Right cardiac atrium (tissue), 5 donors: ENCODE measurements at places on chromosomes 5 and 9. TPM values are rescaled to one million over a fixed set of nuclear protein-coding genes. Genes with fewer than 3 reads are reported as not detected.

The LOX gene
- 19.0 TPM for total RNA-seq

The SPAAR gene
- 8.0 TPM for total RNA-seq

The TMEM215 gene
- total RNA-seq, result 0.11 TPM

DNA sequence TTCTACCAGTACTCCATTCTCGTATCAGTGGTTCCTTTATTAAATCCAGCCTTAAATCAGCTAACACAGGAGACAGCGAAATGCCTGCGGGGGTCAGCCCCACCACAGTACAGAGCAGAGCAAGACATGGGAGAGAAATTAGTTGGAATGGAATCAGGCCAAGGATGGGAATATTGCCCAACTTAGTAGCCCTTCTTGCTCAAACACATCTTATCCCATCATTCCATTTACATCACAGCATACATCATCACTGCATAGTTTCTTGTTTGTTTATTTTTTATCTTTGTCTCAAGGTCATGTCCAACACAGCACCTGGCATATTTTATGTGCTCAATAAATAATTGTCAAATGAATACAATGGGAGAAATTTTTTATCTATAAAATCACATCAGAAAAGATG, 34.3 kb upstream of the DAB2 start:
- no peak for DNase-seq

GRCh38 chr5:65125591-65126541, 355.9 kb downstream of the ADAMTS6 start:
- DNase-seq, result peak; percentile 23

- no peak for DNase-seq
Observed at GRCh38 chr9:108579757-108580439, 275.9 kb downstream of the ACTL7B start.

DNA sequence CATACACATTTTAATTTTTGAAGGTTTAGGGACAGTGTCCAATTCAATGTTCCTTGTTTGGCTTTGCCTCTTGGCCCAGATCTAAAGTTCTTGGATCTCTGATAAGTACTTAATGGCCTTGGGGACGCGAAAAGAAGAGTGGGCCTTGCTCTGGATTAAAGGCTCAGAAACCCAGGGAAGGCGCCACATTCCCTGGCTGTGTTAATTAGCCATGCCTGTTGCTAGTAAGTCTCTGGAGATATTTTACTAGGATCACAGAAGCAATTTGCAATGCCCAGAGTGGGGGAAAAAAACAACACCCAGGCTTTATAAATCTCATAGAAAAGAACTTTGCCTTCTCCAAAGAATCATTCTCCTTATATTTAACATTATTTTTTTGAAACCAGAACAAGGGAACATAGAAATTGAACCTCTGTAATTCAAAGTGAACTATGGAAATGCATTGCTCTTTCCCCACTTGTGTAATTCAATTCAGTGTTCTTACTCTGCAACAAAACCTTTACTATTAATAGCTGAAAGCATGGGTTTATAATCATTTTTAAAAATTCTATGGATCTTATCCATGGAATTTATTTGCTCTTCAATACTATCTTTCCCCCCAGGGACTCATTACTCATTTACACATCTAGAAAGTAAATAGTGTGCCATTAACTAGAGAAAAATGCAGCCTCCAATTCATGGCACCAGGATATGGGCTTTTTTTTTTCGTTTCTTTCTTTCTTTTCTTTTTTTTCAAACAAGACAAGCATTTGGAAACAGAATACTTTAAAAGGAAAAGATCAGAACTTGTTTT, 172.2 kb upstream of the ANKRD55 start:
- no peak for DNase-seq

DNA sequence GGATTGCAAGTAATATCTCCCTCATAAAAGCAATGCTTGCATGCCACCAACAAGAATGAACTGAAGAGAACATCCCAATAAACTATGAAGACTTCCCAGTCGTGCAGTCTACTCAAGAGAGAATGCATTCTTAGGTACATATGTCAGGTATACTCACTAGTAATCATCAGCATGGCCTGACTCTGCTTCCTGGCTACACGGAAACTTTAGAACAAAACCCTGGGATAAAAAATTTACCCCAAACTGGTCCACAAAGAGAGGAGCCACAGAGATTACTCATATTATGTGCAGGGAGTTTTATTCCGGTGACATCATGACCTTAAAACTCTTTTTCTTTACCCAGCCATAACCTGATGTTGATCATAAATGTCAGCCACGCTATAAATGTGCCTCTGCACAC, 57.5 kb upstream of the PAPPA start:
- no peak for DNase-seq

DNA sequence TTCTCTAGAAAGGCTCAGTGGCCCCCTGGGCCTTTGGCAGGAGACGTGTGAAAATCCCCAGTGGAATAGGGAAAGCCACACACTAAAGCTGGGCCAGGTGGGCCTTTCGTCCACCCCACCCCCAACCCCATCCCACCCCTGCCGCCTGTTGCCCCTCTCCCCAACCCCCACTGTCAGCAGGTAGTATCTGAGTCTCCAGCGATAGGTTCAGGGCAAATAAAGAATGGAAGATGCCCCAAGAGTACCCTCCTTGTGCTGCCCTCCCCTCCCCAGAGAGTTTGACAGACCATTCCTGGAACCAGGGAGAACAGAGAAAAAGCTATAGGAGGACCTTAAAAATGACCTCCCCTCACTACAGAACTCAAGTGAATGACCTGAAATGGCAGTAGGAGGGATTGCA, 36.7 kb upstream of the UBE2D2 start:
- no peak for DNase-seq

- DNase-seq, result no peak
Observed at GRCh38 chr9:129467004-129467588, 153.8 kb downstream of the C9orf50 start.

DNA sequence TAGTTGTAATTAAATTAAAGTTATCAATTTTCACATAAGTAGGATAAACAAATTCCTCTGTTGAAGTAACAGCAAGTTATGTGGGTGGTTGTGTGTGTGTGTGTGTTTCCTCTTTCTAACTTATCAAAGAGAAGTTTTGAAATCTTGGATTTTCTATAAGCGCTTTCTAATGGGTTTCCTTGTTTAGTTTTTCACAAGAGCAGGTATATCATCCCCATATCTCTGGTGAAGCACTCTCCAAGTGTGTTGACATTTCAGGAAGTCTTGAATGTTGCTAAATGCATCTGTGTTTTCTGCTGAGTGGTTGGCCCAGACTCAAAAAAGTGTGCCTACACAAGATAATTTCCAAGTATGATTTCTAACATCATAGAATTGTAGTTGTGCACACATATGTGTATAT, 43.3 kb downstream of the PRDM6 start:
- DNase-seq, result no peak

GRCh38 chr5:4928409-4928808, 211.7 kb upstream of the ADAMTS16 start:
- no peak for DNase-seq

GRCh38 chr9:4666042-4666699, at the start of gene SPATA6L:
SPATA6L (minus strand) TSS chr9:4666480; CDS start chr9:4666250, 230 bp downstream.
- DNase-seq, result peak; percentile 92

DNA sequence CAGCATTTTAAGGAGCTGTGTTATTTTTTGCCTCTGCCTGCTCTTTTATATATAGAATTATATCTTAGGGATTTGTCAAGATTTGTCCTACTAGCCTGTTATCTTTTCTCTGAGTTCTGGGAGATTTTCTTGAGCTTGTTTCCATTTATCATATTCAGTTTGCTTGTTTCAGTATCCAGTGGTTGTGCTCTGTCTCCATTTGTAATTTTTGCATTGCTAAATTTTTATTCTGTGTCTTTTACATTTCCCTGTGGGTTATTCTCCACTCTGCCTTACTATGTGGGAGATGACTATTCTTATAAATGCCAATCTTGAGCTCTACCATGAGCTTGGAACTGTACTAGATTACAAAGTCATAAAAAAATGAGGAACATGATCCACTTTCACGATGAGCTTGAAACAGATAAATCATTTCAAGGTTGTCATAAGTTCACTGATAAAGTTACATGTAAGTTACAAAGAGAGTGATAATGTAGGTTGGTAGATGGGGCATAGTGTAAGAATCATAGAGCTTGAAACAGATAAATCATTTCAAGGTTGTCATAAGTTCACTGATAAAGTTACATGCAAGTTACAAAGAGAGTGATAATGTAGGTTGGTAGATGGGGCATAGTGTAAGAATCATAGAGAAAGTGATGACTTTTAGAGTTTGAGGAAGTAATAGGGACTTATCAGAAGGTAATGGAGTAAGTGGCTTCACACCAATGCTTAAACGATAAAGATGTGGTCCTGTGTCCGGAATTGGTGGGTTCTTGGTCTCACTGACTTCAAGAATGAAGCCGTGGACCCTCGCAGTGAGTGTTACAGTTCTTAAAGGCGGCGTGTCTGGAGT, 287.3 kb downstream of the ADGRV1 start:
- DNase-seq, result no peak

DNA sequence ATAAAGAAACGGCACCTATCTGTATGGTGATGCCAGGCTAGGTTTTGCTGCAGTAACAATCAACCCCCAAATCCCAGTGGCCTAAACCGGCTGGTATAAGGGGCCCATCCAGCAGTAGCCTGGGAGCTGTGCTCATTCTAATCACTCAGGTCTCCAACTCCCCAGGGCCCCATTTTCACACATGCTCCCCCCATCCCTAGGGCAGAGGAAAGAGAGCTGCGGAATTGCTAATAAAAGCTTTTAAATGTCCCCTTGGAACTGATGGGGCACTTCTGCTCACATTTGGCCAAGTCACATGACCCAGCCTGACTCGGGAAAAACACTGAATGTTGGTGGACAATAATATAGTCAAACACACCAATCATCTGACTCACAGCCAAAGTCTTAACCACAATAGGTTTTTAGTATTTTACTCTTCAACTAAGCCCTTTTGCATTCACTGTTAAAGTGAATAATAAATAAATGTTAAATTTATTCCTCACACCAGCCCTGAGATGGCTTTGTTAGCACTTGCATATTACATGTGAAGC, 1.6 kb downstream of the FBLL1 start:
- no peak for DNase-seq

GRCh38 chr5:73706963-73707362, 81.0 kb downstream of the ARHGEF28 start:
- DNase-seq, result no peak

DNA sequence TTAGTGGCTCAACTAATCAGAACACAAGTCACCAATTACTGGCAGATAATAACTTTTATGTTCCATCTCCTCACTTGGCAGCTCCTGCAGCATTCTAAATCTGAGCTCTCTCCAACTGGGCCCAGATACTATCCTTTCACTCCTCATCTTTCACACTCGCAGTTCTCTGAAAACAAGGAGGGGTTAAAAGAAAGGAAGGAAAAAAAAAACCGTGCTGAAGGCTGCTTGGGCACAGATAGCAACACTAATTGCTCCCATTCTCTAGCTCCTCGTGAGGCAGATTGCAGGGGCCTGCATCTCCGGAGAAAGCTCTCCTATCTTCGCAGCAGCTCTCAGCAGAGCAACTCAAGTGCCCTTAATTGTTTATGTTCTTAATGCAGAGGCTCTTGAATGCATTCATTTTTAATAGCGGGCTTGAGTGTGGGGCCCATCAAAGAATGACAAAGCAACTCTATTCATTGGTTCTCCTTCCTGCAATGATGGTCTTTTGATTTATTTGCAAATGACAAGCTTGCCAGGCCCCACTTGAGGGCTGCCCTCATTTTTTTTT, 23.9 kb downstream of the TLE1 start:
- DNase-seq, result no peak

DNA sequence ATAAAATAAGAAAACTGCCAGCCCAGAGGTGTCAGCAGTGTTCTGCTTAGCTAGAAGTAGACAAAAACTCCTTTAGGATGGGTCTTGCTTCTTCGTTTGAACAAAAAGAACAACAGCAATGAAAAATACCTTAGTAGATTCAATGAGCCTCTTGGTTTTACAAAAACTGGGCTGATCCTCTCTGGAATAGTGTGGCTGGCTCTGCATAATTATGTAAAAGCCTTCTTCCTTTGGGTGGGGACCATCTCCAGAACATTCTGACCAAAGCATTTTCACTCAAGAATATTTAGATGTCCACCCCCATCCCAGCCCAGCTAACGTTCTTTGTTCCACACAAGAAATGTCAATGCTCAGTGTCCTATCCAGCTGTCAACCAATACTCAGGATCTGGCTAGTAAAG, 63.2 kb downstream of the LRSAM1 start:
- no peak for DNase-seq

DNA sequence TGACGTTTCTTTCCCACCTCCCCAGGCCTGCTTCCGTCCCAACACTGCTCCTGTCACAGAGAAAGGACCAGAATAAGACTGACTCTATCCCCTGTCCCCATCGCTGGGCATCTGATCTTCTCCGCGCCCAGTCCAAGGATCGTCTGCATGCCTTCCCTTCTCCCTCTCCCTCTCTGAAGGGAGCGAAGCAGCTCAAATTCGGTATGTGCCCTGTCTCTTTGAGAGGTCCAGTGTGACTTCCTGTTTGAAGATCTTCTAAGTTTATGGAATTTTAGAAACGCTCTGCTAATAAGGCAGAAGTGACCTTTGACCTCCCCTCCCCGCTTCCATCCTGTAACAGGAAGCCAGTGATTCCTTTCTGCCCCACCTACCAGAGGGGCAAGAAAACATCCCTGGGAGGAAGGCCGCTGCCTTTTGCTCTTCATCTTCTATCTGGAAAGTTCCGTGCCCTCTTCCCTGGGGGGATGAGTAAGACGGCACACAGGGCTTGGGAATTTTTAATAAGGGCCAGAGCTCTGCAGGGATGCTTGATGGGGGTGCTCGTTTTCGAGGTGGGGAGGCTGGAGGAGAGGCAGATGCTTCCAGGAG, 40.7 kb upstream of the RNU6ATAC start:
- peak; percentile 76 for DNase-seq

DNA sequence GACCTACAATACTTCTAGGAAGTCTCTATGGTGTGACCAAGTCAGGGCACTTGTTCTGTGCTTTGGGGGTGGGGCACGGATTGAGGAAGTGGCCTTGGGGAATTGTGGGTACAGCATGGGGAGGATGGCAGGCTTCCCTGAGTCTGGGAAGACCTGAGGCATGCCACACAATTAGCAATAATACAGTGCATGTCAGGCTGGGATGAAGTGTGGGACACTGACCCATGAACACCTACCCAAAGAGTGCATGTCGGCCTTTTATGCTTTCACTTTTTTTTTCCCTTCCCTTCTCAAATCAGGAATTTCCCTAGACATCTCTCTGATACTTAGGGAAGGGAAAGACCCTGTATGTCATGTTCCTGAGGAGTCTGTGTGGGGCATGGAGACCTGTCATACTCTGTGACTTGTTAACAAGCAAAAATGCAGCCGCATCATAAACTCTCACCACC, 146.4 kb downstream of the PALM2AKAP2 start:
- DNase-seq, result no peak
